ENCODE measurements at places on chromosomes 12 and 14.

- no peak for DNase-seq
These were observed 35.0 kb upstream of the CFL2 start for GRCh38 chr14:34749408-34749807.

GRCh38 chr12:57628280-57629191 lies 4.5 kb downstream of the B4GALNT1 start:
- DNase-seq = no peak

DNA sequence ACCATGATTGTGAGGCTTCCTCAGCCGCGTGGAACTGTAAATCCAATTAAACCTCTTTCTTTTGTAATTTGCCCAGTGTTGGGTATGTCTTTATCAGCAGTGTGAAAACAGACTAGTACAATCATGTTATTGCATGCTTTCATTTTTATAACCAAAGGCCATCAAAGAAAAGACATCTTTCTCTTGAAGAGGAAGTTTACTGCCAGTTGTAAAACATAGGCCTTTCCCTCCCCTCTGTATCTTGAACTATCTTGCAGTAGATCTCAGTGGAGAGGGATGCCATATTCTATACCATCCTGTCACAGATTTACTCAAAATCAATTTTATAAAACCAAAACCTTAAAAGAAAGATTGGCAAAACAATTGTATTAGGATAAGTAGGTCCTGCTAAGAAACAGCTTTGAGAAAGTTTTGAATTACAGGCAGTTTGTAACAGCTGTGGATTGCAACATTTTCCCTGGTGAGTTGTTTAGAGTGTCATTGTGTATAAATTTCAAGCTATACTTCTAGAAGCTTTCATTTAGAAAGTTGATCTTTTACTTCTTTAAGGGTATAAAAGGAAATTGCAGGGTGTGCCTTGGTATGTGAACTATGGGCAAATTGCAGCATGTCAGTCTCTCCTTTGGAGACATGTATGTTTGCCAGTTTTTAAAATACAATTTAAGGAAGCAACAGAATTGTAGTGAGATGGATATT lies 128.0 kb downstream of the ATP23 start:
- DNase-seq = no peak

GRCh38 chr14:101704140-101704539 lies 57.4 kb upstream of the PPP2R5C start:
- DNase-seq = no peak

- DNase-seq = no peak
These were observed 110.6 kb downstream of the PRMT8 start for GRCh38 chr12:3601461-3602150.

GRCh38 chr12:89884952-89885351 lies 176.3 kb upstream of the ATP2B1 start:
- no peak for DNase-seq

GRCh38 chr12:124556896-124557501 lies 10.4 kb downstream of the NCOR2 start:
- DNase-seq = no peak

GRCh38 chr12:42912367-42912766 lies 322.8 kb upstream of the PRICKLE1 start:
- DNase-seq = no peak

DNA sequence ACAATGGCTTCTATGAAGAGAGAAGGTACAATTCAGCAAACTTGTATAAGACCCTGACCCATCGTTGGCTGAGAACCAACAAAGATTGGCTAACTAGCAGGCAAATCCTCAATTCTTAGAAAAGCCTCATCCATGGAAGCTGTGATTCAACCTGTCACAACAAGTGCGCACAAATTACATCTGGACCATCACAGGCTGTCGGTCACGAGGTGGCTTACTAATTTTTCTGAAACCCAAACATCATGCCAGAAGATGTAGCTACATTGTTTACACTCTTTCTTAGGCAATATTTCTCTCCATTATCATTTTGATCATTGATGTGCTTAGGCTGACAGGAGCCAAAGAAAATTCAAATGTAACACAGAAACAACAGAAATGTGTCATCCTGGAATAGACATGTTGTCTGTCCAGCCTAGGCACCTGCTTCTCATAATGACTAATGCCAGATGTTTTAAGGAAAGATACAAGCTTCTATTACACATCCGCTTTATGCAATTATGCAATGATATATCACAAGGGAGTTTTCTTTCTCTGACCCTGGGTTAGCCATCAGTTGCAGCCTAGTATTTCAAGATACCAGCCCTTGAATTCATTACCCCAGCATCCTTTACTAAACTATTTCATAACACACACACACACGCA lies 92.9 kb upstream of the DIO2 start:
- no peak for DNase-seq

GRCh38 chr12:118581371-118581770 lies 205.0 kb downstream of the SUDS3 start:
- DNase-seq = no peak

DNA sequence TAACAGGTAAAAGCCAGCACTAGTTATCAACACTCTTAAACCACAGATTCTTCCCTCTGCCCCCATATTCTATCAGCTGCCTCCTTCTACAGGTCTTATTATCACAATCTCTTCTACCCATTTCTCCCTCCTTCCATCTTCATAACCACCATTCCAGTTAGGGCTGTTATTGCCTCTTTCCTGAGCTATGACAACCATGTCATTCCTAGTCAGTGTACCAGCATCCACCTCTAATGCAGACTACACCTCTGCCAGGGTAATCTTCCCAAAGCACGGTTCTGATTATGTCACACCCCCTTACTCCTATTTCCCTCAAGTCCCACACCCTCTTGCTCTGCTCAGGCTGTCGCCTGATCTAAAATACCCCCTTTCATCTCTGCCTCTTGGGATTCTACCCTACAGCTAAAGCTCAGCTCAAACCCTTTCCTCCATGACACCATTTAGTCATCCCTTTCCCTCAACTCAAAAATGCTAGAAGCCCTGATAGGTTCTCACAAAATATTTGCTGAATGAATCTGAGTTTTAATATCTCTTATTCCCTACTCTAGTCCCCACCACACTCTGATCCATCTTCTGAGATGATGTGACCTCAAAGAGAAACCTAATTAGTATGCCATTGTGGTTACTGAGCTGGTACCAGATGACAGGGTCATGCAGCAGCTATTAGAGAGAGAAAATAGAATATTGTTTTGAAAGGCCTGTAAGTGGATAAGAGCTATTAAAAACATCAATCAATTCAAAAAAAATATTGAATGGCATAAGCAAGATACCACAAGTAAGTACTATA lies 11.7 kb downstream of the RACGAP1 start:
- DNase-seq = no peak

- peak; percentile 8 for DNase-seq
These were observed 66.5 kb downstream of the BHLHE41 start for GRCh38 chr12:26058308-26058707.

- no peak for DNase-seq
These were observed 167.5 kb downstream of the PPM1H start for GRCh38 chr12:62767496-62767895.

GRCh38 chr14:72565917-72566316 lies 328.0 kb downstream of the DPF3 start:
- DNase-seq = no peak

DNA sequence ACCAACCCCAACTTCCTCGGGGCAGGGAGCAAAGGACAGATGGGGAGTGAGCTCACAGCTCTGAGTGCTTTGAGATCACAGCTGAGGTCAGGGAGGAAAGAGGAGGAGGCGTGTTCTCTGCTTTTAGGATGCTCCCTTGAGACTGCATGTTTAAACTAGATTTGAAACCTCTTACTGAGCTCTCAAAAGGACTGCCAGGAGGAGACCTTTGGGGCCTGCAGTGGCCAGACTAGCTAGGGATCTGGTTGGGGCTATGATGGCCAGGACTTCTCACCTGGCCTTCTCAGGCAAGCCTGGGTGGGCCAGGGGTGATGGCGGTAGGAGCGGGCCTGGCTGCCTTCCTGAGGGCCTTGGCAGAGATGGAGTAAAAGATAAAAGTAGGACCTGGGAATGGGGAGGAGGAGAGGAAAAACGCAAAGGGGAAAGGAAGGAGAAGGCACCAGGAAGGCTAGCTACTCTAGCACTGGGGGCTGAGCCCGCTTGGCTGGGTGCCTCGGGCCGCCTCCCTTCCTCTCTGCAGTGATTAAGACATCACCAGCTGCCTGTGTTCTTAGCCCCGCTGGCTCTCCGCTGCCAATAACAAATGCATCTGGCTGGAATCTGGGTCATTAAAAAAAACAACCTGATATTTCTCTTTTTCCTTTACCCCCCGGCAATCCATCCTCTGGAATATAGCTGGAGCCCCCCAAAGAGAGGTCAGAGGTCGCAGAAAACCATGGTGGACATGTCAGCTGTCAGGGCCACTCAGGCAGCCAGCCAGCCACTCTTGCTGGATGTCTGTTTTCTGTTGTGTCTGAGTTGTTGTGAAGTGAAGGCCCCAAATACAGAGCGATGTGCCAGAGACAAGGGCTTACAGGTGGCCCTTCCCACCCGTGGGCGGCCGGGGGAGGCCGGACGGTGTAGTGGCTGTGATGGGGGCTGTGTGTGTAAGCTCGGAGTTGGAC lies 141.3 kb downstream of the TSPAN9 start:
- no peak for DNase-seq

GRCh38 chr12:3409662-3410061 lies 81.3 kb upstream of the PRMT8 start:
- DNase-seq = no peak

DNA sequence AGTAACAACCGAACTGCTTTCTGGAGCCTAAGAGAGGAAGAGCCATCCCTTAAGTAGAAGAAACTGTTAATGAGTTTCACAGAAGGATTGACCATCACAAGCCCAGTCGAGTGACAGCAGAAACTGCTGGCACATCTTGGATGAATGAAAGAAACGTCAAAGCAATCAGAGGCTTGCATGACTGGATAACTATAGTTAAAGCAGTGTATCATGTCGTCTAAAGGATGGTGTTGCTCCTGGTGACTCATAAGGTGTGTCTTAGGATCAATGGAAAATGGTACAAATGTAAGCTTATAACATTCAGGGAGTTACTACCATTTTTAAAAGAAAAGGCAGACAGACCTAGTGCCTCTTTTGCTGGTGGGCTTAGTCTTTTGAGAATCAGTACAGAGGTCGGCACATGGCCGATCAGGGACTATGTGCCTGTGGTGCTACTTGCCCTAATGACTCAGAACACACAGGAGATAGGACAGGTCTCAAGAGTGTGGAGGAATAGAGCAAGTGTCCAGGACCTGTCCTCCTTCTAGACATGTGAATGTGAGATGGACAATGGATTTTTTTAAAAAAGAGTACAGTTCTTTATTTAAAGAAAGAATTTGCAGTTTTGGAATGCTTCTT lies 55.7 kb downstream of the TMX1 start:
- no peak for DNase-seq

- no peak for DNase-seq
These were observed 101.1 kb downstream of the B4GALNT3 start for GRCh38 chr12:560691-561390.

GRCh38 chr14:79098324-79098723 lies 928.2 kb downstream of the NRXN3 start:
- no peak for DNase-seq

DNA sequence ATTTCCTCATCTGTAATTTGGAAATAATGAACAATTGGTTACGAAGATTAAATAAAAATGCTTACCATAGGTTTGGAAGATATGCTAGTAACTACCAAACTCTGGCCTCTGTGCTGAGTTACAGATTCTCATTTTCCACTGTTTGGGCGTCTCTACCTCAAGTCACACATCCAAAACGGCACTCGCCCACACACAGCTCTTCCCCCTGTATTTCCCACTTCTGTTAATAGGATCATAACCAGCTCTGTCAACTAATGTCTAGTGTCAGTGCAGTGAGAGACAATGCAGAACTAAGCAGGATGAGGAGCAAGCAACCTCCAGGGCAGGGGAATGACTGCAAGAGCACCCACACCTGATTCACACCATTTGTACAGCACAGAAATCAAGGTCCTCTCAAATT lies 10.9 kb upstream of the SYCP3 start:
- peak; percentile 10 for DNase-seq

GRCh38 chr12:13444076-13444475 lies 247.6 kb downstream of the EMP1 start:
- no peak for DNase-seq

- DNase-seq = no peak
These were observed 269.8 kb upstream of the PWP1 start for GRCh38 chr12:107415834-107416233.

- DNase-seq = no peak
These were observed 82.2 kb downstream of the MIA2 start for GRCh38 chr14:39315859-39316444.

DNA sequence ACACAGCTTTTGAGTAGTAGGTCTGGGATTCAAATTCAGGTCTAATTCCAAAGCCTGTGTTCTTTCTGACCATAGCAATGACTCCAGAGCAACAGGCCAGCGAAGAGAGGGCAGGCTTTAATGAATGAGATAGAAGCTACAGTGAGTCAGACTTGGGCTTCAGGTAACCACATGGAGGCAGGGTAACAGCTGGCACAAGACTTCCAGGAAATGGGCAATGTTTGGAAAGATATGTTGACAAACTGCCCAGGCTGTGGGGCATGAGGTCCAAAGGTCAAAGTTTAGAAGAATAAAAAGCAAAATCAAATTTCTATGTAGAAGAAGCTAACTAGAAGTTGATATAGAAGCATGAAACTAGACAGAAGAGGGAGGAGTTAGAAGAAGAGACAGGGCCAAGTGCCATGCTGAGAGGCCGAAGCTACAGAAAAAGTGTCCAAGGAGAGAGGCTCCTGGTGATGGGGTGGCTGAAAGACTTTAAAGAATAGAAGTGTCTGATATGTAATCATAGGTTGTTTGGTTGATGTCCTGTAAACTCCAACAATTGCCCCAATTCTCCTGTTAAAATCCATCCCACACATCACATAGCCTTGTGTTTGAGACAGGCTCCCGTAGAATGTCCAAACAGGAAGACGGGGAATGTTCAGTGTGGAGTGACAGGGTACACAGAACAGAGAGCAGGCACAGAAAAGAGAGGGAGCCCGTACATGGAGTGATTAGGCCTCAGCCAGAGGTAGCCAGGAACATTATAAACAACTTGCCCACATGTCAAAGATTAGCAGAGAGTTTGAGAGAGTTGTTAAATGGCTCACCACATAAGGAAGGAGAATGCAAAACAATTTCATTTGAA lies 384.7 kb downstream of the CCDC91 start:
- DNase-seq = no peak

GRCh38 chr14:61335049-61335448 lies 13.7 kb downstream of the PRKCH start:
- no peak for DNase-seq

DNA sequence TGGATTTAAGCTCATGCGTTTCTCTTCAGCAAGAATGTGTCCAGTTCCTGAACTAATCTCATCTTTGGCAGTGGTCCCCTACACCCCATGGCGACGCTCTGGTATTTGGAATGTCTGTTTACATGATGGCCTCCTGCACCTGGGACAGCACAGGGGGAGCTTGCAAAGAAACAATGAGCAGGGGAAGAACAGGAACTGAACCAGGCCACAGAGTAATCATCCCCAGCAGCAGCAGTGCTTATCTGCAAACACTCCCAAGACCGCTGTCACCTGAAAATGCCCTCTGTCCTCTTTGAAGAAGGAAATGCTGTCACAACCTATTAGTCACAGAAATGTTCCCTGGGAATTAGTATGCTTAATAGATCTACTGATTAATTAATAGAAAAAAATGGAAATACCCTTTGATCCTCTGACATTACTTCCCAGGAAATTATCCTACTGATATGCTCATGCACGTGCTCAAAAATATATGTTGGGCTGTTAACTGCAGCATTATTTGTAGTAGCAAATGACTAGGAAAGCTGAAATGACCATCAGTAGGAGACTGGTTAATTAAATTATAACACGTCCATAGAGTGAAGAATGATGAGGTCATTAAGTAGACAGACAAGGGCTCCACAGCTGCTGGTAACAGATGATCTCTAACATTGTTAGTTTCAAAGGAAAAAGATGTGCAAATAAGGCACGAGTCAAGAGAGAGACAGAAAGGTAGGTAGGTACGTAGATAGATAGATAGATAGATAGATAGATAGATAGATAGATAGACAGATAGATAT lies 279.3 kb upstream of the FLRT2 start:
- no peak for DNase-seq
